ENCODE measurements at places on chromosomes 5 and 9. TPM values are rescaled to one million over a fixed set of nuclear protein-coding genes. Genes with fewer than 3 reads are reported as not detected.

The NEURL1B gene
- total RNA-seq = 3.8 TPM

- no peak for DNase-seq
Measured at GRCh38 chr5:139688751-139689372, 40.7 kb downstream of the CXXC5 start.

The PCDHGA4 gene
- 4.8 TPM for total RNA-seq

GRCh38 chr9:75990156-75990555, 99.7 kb downstream of the PCSK5 start:
- no peak for DNase-seq

DNA sequence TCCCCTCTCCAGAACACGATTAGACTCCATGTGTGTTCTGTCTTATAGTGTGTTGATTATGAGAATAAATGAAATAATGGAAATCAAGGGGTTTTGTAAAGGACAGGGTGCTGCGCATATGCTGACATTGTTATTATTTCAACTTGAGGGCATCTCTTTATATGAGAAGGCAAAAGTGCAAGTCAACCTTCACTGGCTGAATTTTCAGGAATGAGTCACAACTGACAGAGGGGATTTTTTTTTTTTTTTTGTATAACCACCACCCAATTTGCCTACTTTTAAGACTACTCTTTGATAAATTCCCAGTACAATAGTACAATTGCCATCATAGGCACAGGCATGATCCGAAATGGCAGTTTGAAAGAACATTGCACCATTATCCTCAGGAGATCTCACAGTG, 419.2 kb upstream of the NMUR2 start:
- DNase-seq = no peak

- DNase-seq = no peak
Measured at GRCh38 chr5:128539038-128539429, 989 bp upstream of the FBN2 start.

GRCh38 chr5:177432839-177433657, 6.6 kb downstream of the GRK6 start:
- no peak for DNase-seq

DNA sequence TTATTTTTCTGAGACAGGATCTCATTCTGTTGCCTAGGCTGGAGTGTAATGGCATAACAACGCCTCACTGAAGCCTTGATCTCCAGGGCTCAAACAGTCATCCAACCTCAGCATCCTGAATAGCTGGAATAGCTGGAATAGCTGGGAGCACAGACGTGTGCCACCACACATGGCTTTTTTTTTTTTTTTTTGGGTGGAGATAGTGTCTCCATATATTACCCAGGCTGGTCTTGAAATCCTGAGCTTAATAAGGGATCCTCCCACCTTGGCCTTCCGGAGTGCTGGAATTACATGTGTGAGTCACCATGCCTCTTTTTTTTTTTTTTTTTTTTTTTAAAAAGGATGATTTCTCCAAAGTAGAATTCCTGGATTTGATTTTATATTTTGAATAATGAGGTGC, 60.7 kb downstream of the NSD1 start:
- peak; percentile 97 for DNase-seq

The PTGDS gene
- 0.24 TPM for total RNA-seq

DNA sequence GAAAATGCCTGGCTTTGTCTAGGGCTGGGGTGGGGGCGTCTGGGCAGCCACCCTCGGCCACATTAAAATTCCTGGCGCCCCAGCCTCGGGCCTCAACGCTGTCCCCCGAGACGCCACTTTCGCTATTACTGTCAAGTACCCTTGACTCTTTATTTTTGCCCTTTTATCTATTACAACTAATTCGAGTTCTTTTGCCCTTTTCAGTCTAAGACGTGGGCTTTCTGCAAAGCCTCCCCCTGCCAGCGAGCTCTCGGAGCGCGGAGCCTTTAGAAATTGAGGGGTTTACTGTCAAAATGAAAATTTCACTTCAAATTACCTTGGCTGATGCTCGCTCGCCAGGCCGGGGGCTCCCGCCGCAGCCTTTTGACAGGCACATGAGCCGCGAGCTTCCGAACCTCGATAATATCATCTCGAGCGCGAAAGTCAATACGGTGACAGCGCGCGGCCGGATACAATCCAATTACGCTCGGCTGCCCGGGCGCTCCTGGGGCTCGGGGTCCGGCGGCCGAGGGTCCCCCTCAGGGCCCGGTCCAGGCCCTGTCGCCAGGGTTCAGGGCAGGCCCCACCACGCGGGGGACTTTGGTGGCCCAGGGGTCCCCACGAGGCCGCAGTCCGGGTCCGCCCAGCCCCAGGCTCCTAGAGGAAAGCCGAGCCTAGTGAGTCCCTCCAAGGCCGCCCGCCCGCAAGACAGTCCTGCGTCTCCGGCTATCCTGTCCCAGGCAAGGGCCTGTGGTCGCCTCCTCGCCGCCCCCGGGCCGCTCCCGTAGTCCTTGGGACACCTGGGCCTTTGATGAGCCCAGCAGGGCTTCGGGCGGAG, 6.7 kb downstream of the IRX4 start:
- no peak for DNase-seq

The SAP30L gene
- total RNA-seq = 34.9 TPM

The HIGD2A gene
- total RNA-seq = 108 TPM

- DNase-seq = no peak
Measured at GRCh38 chr5:95072281-95072680, 212.6 kb downstream of the MCTP1 start.

The ZNF483 gene
- 0.98 TPM for total RNA-seq

The CTXN3 gene
- not detected for total RNA-seq

DNA sequence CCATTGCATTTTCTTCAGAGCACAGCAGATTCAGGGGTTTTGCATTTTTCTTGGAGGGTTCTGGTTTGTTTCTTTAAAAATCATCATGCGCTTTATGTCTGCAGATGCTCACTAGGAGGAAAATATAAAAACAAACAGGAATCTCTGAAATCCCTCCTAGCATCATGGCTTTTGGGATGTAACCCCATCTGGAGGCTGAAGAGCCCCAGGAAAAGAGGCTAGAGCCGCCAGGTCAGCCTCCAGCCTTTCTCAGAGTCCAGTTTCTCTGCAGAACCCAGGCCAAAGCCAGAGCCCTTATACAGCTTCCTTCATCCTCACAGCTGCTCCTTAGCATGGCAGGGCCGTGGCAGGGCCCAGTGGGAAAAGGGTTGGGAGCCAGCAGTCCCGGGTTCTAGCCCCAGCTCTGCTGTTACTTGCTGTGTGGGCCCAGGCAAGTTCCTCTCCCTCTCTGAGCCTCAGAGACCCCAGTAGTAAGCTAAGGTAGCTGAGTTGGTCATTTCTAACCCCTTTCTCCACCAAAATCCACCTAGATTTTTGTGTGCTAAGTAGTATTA, 62.1 kb downstream of the PAX5 start:
- no peak for DNase-seq

The THBS4 gene
- total RNA-seq = under 0.01 TPM

The LCP2 gene
- total RNA-seq = 2.5 TPM

GRCh38 chr9:13279284-13280141, at the start of gene MPDZ:
TSS of gene MPDZ (minus strand) at chr9:13279692. CDS start at chr9:13250315, 29,377 bp downstream.
- DNase-seq = peak; percentile 54

- peak; percentile 22 for DNase-seq
Measured at GRCh38 chr9:116207371-116208111, 54.0 kb downstream of the PAPPA start.

DNA sequence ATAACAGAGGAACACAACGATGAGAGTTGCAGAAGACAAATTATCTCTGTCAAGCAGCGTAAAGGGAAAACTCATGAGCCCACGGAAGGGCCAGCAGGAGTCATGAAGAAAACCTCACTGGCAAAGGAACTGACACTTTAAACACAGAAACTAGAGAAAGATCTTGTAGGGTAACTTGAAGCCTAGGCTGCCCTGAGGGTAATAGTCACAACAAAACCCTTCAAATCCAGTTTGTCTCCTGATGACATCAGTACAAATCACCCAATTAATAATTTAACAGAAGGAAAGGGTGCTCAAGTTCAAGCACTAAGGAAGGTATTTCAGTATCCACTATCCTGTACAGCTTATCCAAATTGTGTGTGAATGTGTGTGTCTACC, 549.1 kb downstream of the MTRR start:
- no peak for DNase-seq

DNA sequence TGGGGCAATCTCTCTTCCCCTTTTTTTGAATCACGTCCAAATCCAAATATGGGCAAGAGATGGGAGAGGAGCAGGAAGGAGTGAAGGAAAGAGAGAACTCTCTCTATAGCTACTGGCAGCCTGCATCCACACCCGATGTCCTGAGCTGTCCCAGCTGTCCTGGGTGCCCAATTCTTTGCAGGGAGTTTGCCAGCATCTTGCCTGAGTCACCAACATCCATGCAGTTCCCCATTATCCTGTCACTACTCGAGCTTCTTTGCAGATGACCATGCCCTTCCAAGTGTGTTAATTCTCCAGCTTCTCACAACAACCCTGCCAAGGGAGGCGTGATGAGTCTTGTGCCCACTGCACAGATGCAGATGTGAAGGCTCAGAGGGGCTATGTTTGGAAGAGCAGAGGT, 127.1 kb downstream of the NSG2 start:
- DNase-seq = no peak

- DNase-seq = no peak
Measured at GRCh38 chr5:142178651-142179050, 70.1 kb downstream of the NDFIP1 start.

The PARP8 gene
- total RNA-seq = 6.1 TPM

- DNase-seq = no peak
Measured at GRCh38 chr9:137685035-137685740, 66.4 kb downstream of the EHMT1 start.

DNA sequence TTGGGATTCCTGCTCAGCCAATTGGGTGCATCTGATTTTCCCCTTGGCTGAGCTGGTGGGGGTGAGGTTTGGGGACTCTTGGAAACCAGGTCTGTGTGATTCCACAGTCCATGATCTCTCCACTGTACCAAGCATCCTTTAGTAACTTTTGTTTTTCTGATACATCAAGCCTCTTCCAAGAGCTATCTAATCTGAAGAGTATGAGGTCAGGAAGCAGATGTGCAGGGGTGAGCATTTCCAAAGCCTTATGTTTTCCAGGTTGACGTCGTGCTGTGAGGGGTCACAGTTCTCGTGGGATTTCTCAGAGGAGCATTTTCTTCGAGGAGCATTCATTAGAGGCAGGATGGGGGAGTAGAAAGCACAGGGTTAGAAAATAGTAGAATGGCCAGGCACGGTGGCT, 95.3 kb downstream of the KLF4 start:
- no peak for DNase-seq

DNA sequence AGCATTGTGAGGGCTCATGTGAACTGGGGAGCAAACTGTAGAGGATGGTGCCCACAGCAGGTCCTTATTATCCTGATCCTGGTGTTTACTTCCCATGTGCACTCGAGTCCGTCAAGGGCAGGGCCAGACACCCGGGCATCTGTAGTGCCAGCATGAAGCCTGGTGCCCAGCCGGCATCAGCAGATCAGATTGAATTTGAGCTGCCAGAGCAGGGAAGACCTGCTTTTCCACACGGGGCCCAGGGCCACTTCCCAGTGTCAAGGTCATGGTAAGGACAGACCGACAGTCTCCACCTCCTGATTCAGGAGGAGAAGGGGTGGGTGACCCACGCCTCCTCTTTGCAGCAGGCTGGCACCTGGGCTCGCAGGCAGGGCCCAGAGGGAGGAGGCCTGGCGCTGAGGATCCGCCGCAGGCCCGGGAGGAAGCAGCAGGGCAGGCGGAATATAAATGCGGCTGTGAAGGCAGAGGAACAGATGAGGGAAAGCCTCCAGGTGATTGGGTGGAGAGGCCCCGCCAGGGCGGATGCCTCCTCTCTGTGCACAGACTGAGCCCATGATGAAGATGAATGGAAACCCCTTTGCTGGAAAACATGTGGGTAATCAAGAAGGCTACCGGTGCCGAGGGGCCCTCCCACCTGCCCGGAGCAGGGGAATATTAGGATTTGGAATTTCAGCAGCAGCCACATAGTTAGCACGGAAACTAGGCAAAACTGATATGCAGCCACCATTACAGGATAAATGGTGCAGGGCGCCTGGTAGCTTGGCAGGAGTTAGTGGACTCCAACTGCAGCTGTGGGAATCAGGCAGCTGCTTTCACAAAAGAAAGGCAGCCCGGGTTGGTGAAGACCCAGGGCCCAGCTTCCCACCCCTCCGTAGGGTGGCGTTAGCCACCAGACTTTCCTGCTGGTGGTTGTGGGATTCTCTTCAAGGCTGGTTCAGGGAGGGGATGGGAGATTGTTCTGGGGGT, 114.9 kb downstream of the GAPVD1 start:
- no peak for DNase-seq

GRCh38 chr9:121048618-121049017, 1.5 kb downstream of the C5 start:
- DNase-seq = no peak

- DNase-seq = no peak
Measured at GRCh38 chr5:66377747-66378146, 218.4 kb upstream of the MAST4 start.

- DNase-seq = no peak
Measured at GRCh38 chr5:178363501-178364325, 131.1 kb upstream of the PHYKPL start.

The IL4 gene
- not detected for total RNA-seq

- DNase-seq = no peak
Measured at GRCh38 chr9:20940447-20941173, 90.8 kb downstream of the HACD4 start.

- DNase-seq = peak; percentile 55
Measured at GRCh38 chr9:32705059-32705458, 69.6 kb upstream of the TAF1L start.

The COL5A1 gene
- total RNA-seq = 179 TPM

- DNase-seq = no peak
Measured at GRCh38 chr5:139878093-139878492, 82.5 kb downstream of the PSD2 start.

DNA sequence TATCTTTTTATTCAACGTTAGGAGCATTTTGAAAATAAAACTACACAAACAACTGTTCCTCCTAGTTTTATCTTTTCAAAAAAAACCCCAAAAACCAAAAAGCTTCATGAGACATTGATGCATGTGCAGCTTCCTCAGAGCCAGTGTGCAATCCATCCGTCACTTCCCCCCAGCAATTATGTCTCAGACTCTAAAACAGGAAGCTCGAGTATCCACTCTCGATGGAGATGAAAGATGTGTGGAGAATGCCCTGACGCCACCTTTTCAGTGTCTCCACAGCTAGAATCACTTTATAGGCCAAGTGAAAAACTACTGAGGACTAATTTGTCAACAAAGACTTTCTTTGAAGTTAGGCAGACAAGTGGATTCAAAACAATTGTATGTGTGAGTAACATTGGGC, 408.9 kb upstream of the SMARCA2 start:
- DNase-seq = no peak

DNA sequence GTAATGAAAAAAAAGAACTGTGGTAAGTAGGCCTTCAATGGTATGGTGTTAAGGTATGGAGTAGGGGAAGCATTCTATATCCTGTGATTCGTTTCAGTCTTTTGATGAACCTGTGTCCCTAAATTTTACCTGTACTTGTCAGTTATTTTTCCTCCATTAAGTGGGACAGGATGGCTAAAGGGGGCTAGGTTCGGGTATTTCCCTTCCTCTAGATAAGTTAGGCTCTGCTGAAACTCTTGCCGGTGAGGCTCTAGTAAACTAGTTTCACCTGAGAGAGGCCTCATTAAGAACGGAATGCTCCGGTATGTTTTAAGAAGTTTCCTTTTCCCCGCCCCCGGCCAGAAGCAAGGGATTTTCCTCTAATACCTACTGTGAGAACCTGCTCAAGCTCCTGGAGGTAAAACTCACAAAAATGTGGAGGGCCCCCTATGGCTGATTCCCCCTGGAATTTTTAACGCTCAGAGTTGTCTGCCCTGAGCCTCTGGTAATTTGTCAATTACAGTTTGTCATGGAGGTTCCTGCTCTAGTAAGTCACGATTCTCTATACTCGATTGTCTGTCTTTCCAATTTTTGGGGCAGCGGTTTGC, 87.7 kb downstream of the MACIR start:
- DNase-seq = no peak

Data from RPMI7951 (cell line).